NCI-H2081 treated with DMSO at 0.1 percent for 48 hours (cell line): ENCODE measurements at places on chromosomes 1 and 21.

DNA sequence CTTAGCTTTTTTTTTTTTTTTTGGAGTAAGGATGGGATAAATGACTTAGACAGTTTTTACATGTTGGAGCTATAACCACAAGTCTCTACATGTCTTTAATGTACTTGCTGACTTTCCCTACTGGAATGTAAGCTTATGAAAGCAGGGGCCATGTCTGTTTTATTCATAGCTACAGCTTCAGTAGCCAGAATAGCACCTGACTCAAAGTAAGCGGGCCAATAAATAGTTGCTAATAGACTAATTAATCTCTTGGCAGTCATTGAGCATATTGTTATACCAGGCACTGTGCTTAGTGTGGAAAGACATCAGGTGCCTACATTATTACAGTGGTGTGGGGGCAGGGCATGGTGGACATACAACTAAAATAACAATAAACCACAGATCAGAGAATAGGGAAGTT, 84.4 kb upstream of the HOOK1 start:
- no peak for DNase-seq

DNA sequence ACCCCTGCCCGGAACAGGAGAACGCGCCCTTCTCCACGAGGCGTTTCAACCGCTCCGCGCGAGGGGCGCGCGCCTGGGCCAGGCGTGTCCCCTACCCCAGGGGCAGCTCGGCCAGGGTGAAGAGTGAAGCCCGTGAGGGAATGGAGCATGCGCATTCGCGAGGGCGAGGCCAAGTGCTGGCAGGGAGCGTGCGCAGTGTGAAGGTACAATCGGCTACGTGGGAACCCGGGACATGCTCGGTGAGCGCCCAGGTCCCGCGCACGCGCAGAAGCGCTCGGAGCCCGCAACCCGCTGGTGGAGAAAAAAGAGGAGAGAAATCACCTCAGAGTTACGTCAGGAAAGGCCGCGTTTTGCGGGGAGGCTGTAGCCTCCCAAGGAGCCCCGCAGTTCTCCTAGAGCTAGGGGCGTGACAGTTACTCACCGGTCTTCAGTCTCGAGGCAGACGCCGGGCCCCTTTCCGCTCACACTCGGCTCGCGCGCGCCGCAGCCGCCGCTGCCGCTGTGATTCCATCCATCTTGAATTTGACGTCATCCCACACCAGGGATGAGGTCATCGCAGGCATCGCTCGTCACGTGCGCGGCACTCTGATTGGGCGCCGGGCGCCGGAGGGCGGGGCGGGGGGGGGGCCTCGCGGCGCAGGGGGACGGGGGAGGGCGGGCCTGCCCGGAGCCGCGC, at the start of gene ZBTB21:
ZBTB21 (minus strand) TSS at position 530 of the 676 bp plus-strand sequence. CDS start 16,265 bp downstream, outside the sequence.
- peak; percentile 78 for DNase-seq

GRCh38 chr1:220528679-220529501, 954 bp downstream of the MARK1 start:
- DNase-seq: no peak

GRCh38 chr1:170703591-170703990, 39.7 kb downstream of the PRRX1 start:
- DNase-seq: no peak

DNA sequence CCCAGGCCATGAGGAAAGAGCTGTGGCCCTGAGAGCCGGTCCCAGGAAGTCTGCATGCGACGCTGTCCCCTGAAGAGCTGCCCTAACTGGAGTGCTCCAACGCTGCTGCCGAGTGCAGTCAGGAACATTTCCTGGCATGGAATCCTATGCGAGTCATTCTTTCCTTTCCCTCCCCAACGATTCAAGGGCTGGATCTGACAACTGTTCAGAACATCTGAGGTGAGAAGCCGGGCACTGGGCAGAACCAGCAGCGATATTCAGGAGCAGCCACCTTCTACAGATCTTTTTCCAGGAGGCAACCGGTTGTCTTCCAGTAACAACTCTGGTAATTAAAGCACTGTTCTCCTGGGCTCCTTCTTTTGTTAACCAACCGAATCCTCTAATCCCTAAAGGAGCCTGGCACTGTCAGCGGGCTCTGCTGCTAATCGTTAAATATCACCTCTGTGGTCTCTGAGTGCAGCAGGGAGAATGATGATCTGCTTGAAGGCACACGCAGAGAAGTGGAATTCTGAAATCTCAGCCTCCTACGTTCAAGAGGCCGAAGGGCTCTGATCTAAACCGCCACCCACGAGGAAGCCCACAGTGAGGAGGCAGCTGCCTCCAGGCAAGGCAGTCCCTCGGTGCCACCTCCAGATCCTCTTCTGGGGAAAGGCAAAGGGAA, 55.8 kb downstream of the SLC45A1 start:
- no peak for DNase-seq

DNA sequence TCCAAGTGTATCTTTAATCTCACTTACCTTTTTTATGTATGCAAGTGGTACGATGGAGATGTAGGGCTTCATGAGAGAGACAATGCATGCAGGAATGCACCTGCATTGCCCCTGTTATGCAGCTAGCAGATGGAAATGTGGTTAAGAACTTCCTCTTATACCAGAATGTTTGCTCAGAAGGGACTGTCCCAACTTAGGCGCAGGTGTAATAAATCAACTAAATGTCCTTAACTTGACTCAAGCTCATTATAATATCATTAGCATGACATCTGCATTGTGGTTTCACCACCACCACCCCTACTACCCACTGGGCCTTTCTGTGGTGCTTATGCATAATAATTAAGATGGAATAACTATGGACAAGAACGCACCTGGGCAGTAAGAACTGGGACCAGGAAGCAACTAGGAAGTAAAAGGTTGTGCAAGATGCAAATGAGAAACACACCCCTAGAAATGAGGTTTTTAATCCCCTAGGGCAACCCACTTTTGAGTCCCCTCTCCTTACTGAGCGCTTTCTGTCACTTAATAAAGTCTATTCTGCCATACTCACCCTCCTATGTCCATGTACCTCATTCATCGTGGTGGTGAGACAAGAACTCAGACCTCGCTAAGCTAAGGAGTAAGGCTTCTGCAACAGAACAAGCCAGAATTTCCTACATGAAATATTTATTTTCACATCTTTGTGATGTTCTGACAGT, 1103.3 kb upstream of the B3GALT2 start:
- DNase-seq: no peak

- DNase-seq: no peak
Measured at GRCh38 chr1:183893561-183894289, 88.8 kb downstream of the RGL1 start.

DNA sequence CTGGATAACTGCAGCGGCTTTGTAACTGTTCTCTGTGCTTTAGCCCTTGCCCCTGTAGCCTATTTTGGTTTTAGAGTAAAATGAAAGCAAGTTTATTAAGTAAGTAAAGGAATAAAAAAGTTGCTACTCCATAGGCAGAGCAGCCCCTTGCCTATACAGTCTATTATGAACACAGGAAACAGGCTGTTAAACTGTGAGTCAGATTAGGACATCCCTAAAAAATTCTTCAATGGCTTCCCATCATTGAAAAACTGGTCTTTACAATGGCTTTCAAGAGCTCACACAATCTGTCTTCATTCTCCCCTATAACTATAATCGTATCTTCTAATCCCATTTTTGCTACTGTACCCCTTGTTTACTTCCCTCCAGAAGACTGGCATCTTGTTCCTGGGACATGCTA, 43.0 kb downstream of the ATG4C start:
- no peak for DNase-seq

DNA sequence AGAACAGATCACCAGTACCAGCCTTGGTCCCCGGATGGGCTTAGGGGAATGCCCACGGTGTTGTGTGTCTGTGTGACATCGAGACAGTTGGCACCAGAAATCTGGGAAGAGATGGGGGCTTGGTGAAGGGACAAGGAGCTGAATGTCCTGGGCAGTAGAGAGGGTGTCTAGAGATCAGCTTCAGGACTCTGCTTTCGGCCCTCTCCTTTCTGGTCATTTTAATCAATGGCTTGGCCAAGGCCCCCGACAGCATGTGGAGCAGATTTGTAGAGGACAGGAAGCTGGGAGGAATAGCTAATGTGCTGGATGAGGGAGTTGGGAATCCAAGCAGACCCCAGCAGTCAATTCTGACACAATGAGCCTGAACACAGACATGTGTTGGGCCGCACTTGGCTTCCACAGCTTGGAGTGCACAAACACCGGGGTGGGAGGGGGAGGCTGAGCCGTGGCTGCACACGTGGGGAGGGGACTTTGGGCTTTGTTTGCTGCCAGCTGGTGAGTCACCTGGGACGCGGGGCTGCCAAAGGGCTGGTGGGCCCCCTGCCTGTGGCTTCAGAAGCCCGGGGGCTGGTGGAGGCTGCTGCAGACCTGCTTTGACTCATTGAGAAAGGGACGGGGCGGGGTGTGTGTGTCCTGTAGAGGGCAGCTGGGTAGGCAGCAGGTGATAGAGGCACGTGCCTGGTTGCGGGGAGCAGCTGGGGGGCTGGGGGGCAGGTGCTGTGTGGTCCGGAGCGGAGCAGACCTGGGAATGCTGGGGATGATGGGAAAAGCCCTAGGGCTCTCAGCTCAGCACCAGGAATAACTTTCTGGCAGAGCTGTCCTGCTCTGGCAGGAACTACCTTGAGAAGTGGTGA, 20.9 kb downstream of the SLC1A7 start:
- DNase-seq: no peak

DNA sequence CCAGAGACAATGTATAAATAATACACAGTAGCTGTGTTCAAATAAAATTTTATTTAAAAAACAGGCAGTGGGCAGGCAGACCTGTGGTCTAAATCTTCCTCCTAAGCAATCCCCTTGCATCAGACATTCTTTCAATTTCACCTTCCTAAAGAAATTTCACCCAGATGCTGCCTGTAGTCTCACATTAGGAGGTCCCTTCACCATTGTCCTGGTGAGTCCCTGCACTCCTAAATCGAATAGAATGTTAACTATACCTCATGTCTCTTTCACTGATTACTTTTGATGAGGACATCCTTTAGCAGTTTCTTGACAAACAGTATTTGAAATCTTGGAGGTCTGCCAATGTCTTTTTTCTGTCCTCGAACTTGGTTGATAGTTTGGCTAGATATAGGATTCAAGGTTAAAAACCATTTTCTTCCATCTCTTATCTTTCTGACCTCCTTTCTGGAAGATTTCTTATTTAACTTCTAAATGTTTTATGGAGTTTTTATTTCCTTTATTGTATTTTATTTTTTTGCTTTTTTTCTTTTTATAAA, 77.5 kb downstream of the LPGAT1 start:
- no peak for DNase-seq

DNA sequence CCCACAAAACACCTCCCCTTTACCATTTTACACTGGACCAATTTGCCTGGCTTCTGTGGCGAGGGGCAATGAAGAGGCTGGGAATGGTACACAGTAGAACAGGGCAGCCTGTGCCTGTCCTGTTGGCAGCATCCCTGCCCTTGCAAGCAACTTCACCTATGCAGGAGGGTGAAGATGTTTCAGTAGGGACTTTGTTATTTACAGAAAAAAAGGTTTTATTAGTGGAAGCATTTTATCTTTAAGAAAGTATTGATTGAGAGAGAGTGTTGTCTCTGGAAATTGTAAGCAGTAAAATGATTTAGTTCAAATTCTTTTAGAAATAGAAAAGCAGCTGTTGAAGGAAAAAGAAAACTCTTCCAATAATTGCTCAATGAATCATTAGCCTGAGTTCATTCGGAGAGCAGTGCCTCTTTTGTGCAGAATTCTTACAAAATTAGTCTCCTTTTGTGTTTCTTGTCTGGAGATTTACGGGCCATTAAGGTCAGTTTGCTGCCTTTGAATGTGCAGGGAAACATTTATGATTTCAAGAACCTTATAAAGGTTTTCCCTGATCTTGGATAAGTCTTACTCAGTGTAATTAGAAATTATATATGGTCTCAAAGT, 49.1 kb downstream of the HHAT start:
- no peak for DNase-seq

DNA sequence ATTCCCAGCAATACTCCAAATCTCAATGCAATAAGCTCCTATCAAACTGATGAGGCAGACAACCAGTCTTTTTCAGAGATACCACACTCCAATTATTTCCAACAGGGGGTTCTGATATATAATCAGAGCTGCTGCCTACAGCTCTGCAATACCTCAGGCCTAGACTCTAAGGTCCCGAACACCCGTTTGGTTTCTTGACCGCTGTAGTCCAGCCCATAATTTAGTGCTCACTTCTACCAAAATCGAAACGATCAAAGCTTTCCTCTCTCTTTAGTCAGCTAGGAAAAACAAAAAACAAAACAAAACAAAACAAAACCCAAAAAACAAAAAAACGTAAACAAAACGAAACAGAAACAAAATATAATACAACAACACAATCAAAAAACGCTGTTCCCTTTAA, 453.0 kb downstream of the NEGR1 start:
- no peak for DNase-seq
